ENCODE measurements at places on chromosomes 13 and 19. TPM values are rescaled to one million over a fixed set of nuclear protein-coding genes. Genes with fewer than 3 reads are reported as not detected.

IL17D gene
- polyA plus RNA-seq, result 14.5 TPM

SHC2 gene
- 81.2 TPM for polyA plus RNA-seq

GIPR gene
- 13.1 TPM for polyA plus RNA-seq

TEX101 gene
- polyA plus RNA-seq, result not detected

FLT1 gene
- polyA plus RNA-seq, result not detected

HMGB1 gene
- polyA plus RNA-seq, result 949 TPM

SPTBN4 gene
- 12.7 TPM for polyA plus RNA-seq

EML2 gene
- polyA plus RNA-seq, result 18.9 TPM

FXYD1 gene
- not detected for polyA plus RNA-seq

ZGLP1 gene
- 45.2 TPM for polyA plus RNA-seq

KIR2DL1 gene
- polyA plus RNA-seq, result not detected
